Vein endothelial cell (primary cell): ENCODE measurements at places on chromosomes 3 and 15. TPM values are rescaled to one million over a fixed set of nuclear protein-coding genes. Genes with fewer than 3 reads are reported as not detected.

Gene TNNC1
- total RNA-seq, result not detected in 2 replicates

Gene ZNF280D
- total RNA-seq, result 36.6 and 52.0 TPM in 2 replicates

Gene SPINK8
- not detected in 2 replicates for total RNA-seq

Gene COL6A5
- total RNA-seq, result not detected in 2 replicates

Gene HCLS1
- total RNA-seq, result 31.7 and 34.3 TPM in 2 replicates

Gene TPRG1
- total RNA-seq, result 0.38 and 0.98 TPM in 2 replicates

Gene ARL6IP5
- 103 and 111 TPM in 2 replicates for total RNA-seq

Gene C3orf52
- total RNA-seq, result 5.9 and 6.4 TPM in 2 replicates

Gene CYP11A1
- 0.10 TPM in 1 of 2 replicates, not detected in the other for total RNA-seq

Gene CYP1A2
- total RNA-seq, result not detected in 2 replicates

Gene VIPR1
- total RNA-seq, result 0.96 and 2.0 TPM in 2 replicates

Gene OR5K3
- total RNA-seq, result not detected in 2 replicates

Gene PRR20G
- not detected in 2 replicates for total RNA-seq

Gene CSNK1G1
- 36.9 and 39.8 TPM in 2 replicates for total RNA-seq

Gene ZPLD1
- total RNA-seq, result under 0.01 TPM in 1 of 2 replicates, not detected in the other

Gene BOC
- under 0.01 TPM in 1 of 2 replicates, not detected in the other for total RNA-seq

Gene CDCP1
- total RNA-seq, result 0.96 and 0.98 TPM in 2 replicates

Gene RHCG
- total RNA-seq, result not detected in 2 replicates

Gene PLXND1
- 568 and 647 TPM in 2 replicates for total RNA-seq

Gene CFAP91
- total RNA-seq, result 0.10 and 0.33 TPM in 2 replicates

Gene ABI3BP
- total RNA-seq, result 16.7 and 44.4 TPM in 2 replicates

Gene ACKR2
- total RNA-seq, result not detected in 2 replicates

Gene CD96
- total RNA-seq, result not detected in 2 replicates

Gene THRB
- 0.19 and 0.33 TPM in 2 replicates for total RNA-seq

Gene EIF4E3
- total RNA-seq, result 2.0 and 2.7 TPM in 2 replicates

Gene MKRN3
- under 0.01 TPM in 1 of 2 replicates, not detected in the other for total RNA-seq

Gene RBP2
- total RNA-seq, result not detected in 2 replicates

Gene FBLN2
- 1.2 and 7.5 TPM in 2 replicates for total RNA-seq

Gene PLA2G4D
- not detected in 2 replicates for total RNA-seq

Gene COL6A6
- total RNA-seq, result under 0.01 TPM in 1 of 2 replicates, not detected in the other

Gene ROBO1
- 2.0 and 5.3 TPM in 2 replicates for total RNA-seq

Gene CHRD
- total RNA-seq, result under 0.01 and 0.19 TPM in 2 replicates

Gene NUSAP1
- total RNA-seq, result 34.6 and 69.7 TPM in 2 replicates

Gene HPS3
- total RNA-seq, result 15.4 and 17.8 TPM in 2 replicates
